Heart right ventricle (tissue), 16 donors: ENCODE measurements at places on chromosomes 7 and 10. TPM values are rescaled to one million over a fixed set of nuclear protein-coding genes. Genes with fewer than 3 reads are reported as not detected.

Gene RGR
- total RNA-seq, result 0.13 TPM

Gene NPTX2
- 0.96 TPM for total RNA-seq

Gene STARD3NL
- 19.1 TPM for total RNA-seq

Gene ZNF488
- not detected for total RNA-seq

- DNase-seq, result peak; percentile 50
Observed at GRCh38 chr10:22252801-22253579, 35.2 kb upstream of the EBLN1 start.

DNA sequence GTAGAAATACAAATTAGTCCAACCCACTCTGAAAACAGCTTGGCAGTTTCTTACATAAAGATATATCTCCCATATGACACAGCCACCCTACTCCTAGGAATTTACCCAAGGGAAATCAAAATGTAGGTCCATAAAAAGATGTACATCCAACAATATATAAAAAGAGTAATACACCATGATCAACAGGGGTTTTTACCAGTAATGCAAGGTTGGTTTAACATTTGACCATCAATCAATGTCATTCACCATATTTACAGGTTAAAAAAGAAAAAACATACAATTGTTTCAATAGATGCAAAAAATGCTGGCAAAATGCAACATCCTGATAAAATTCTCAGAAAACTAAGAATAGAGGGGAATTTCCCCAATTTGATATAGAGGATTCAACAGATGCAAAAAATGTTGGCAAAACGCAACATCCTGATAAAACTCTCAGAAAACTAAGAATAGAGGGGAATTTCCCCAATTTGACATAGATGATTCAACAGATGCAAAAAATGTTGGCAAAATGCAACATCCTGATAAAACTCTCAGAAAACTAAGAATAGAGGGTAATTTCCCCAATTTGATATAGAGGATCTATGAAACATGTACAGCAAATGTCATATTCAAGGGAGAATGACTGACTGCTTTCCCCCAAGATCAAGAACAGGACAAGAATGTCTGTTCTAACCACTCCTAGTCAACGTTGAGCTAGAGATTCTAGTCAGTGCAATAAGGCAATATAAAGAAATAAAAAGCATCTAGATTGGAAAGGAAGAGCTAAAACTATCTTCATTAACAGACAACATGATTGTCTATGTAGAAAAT, 13.7 kb downstream of the ADAP1 start:
- DNase-seq, result no peak

GRCh38 chr7:18191341-18191740, 163.7 kb upstream of the PRPS1L1 start:
- DNase-seq, result no peak

GRCh38 chr7:98872328-98872924, 2.6 kb upstream of the TMEM130 start:
- DNase-seq, result no peak

- no peak for DNase-seq
Observed at GRCh38 chr10:91286572-91286971, 66.1 kb downstream of the PCGF5 start.
